ENCODE measurements at places on chromosomes 16 and 17. TPM values are rescaled to one million over a fixed set of nuclear protein-coding genes. Genes with fewer than 3 reads are reported as not detected.

Gene RNF112
- total RNA-seq: 3.1 TPM

Gene NR1D1
- 21.8 TPM for total RNA-seq

Gene LITAFD
- total RNA-seq: not detected

Gene CX3CL1
- not detected for total RNA-seq

Gene HYDIN
- not detected for total RNA-seq

Gene DNAJA3
- 81.1 TPM for total RNA-seq

DNA sequence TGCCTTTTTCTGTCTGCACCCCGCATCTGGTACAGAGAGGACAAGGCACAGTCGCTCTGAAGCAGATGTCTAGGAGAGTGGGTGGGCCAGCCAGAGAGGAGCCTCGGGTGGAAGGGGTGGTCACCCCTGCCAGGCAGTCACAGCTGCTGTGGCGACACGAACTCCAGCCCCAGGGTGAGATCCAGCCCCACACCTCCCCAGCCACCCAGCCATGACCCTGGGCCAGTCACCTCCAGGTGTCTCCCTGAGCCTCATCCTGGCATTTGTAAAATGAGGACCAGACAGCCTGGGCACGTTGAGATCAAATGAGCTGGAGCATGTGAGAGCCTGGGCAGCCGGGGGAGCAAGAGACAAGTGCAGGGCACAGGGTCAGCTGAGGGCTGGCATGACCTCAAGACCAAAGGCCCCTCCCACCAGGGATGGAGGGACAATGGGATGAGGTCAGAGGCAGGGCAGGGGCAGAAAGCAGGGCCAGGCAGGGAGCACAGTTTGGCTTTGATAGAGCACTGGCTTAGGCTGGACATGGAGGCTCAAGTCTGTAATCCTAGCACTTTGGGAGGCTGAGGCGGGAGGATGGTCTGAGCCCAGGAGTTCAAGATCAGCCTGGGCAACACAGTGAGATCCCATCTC is 7.7 kb downstream of the ADAM11 start:
- no peak for ATAC-seq
- no peaks in the 10 kb centered on the region for H3K36me3 ChIP-seq
- no peak overlapping the region for H3K27ac ChIP-seq
- no peak overlapping the region for H3K4me3 ChIP-seq
- H3K4me1 ChIP-seq: no peaks in the 10 kb centered on the region
- peaks cover under 1% of the 10 kb centered on the region for H3K27me3 ChIP-seq

DNA sequence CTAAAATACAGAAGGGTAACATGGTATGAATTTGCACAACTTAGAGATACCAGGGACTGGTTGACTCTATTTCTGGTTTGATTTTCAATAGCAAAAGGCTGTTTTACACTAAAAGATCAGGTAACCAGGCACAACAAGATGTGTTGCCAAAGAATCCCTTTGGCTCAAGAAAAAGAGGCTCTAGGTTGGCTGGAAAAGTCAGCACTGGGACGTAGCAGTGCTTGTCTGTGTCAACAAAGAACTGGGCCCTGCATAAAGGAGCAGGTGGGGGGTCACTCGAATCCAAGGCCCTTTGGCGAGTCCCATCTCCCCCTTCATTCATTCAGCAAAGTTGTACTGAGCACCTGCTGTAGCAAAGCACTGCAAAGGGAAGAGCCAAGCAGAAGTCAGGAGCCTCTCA is 18.4 kb downstream of the SDR42E1 start:
- H3K27ac ChIP-seq: no peak overlapping the region
- H3K4me3 ChIP-seq: no peak overlapping the region
- no peaks in the 10 kb centered on the region for H3K36me3 ChIP-seq
- no peaks in the 10 kb centered on the region for H3K27me3 ChIP-seq
- ATAC-seq: no peak
- H3K4me1 ChIP-seq: no peaks in the 10 kb centered on the region

DNA sequence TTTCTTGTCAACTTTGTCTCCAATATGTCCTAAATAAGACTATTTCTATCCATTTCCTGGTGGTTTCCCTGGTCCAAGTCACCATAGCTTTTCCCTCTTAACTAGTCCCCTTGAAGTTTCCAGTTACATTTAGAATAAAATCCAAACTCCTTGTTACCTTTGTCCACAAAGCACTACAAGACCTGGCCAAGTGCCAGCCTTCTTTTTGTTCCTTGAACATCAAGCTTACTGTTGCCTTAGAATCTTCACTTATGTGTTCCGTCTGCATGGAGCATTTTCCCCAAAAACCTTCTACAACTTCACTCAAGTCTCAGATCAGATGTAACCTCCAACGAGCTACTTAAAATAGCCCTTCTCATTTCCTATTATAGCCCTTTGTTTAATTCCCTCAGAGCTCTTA is 101.4 kb downstream of the ITFG1 start:
- no peak for ATAC-seq
- H3K27me3 ChIP-seq: no peaks in the 10 kb centered on the region
- H3K27ac ChIP-seq: no peak overlapping the region
- H3K4me3 ChIP-seq: no peak overlapping the region
- H3K4me1 ChIP-seq: no peaks in the 10 kb centered on the region

- H3K36me3 ChIP-seq: no peaks in the 10 kb centered on the region
- peaks cover 23% of the 10 kb centered on the region for H3K27me3 ChIP-seq
- H3K4me1 ChIP-seq: no peaks in the 10 kb centered on the region
These were observed 18.4 kb downstream of the TBX4 start for GRCh38 chr17:61470530-61471136.

GRCh38 chr17:28053725-28054124 is 11.2 kb downstream of the NLK start:
- ATAC-seq: no peak
- H3K27me3 ChIP-seq: no peaks in the 10 kb centered on the region
- H3K4me3 ChIP-seq: peak overlapping the region; percentile 16
- H3K4me1 ChIP-seq: peaks cover 45% of the 10 kb centered on the region

DNA sequence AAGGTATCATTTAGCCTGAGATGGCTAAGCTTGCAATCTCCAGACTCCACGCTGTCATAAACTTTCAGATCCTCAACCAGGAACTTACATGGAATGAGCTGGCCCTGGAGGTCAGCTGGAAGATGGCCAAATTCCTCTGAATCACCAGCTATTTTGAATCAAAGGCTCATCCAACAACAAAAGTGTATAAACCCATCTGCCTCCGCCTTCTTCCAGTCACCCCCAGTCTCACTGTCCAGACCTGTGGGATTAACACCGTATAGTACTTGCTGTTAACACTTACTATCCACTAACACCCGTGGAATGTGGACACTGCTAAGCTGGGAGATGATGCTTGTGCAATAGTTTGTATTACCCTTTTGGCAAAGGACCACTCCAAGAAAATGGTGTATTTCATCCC is 1.9 kb upstream of the LCMT1 start:
- peaks cover 21% of the 10 kb centered on the region for H3K4me1 ChIP-seq
- no peak for ATAC-seq
- peak overlapping the region; percentile 91 for H3K27ac ChIP-seq
- H3K4me3 ChIP-seq: peak overlapping the region; percentile 91
- H3K27me3 ChIP-seq: no peaks in the 10 kb centered on the region
- peaks cover 13% of the 10 kb centered on the region for H3K36me3 ChIP-seq
